Large intestine (tissue), 12 donors: ENCODE measurements at places on chromosomes 6 and 20.

- DNase-seq = no peak
These were observed 12.5 kb downstream of the ID1 start for GRCh38 chr20:31617432-31618104.

GRCh38 chr6:36389353-36389752, 1.9 kb upstream of the ETV7 start:
- no peak for DNase-seq

DNA sequence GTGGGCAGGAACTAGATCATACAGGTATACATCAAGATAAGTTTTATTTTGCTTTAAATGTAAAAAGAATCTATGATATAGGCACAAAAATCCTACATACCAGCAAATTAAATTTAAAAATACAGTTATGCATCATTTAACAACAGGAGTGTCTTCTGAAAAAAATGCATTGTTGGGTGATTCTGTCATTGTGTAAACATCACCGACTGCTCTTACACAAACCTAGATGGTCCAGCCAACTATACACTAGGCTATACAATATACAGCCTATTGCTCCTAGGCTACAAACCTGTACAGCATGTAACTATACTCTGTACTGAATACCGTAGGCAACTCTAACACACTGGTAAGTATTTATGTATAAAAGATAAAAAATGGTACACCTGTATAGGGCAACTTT, 139.4 kb downstream of the RNGTT start:
- no peak for DNase-seq

- DNase-seq = no peak
These were observed 46.3 kb downstream of the SCAND1 start for GRCh38 chr20:35908007-35908406.

DNA sequence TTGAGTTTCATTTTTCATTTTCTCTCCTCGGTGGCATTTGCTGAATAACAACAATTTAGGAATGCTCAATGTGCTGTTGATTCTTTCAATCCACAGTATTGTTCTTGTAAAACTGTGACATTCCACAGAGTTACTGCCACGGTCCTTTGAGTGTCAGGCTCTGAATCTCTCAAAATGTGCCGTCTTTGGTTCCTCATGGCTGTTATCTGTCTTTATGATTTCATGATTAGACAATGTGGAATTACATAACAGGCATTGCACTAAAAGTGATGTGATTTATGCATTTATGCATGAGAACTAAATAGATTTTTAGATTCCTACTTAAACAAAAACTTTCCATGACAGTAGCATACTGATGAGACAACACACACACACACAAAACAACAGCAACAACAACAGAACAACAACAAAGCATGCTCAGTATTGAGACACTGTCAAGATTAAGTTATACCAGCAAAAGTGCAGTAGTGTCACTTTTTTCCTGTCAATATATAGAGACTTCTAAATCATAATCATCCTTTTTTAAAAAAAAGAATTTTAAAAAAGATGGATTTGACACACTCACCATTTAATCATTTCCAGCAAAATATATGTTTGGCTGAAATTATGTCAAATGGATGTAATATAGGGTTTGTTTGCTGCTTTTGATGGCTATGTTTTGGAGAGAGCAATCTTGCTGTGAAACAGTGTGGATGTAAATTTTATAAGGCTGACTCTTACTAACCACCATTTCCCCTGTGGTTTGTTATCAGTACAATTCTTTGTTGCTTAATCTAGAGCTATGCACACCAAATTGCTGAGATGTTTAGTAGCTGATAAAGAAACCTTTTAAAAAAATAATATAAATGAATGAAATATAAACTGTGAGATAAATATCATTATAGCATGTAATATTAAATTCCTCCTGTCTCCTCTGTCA, 88.1 kb downstream of the SNAP25 start:
- DNase-seq = no peak

GRCh38 chr6:1963596-1963995, 281.8 kb downstream of the GMDS start:
- no peak for DNase-seq

DNA sequence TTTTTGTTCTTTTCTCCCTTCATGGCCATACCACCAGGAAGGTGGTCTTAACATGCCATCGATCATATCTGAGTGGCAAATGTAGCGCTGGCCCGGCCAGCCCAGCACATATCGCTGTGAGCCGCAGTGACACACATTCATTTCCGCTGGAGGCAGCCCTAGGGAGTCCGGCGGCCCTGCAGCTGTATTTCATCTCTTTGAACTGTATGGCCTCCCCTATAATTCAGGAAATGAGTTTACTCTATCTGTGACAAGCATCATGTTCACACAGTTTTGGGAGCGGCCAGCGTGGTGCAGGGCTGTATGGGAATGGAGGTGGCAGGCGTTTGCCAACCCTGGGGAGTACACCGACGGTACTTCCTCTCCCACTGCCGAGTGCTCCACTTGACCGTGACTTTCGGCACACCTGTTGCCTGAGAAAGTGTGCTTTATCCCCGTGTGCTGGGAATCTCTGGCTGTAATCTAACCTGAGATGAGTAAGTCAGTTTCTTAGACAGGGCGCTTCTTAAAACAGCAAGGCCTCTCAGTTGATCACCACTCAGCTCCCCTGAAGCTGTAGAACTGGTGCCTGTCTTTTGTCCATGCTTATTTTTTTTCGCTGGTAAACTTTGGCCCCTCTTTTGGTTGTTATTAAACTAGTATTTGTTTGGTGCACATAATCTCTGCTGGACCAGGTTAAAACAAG, 257.1 kb upstream of the TAB2 start:
- DNase-seq = peak; percentile 29

DNA sequence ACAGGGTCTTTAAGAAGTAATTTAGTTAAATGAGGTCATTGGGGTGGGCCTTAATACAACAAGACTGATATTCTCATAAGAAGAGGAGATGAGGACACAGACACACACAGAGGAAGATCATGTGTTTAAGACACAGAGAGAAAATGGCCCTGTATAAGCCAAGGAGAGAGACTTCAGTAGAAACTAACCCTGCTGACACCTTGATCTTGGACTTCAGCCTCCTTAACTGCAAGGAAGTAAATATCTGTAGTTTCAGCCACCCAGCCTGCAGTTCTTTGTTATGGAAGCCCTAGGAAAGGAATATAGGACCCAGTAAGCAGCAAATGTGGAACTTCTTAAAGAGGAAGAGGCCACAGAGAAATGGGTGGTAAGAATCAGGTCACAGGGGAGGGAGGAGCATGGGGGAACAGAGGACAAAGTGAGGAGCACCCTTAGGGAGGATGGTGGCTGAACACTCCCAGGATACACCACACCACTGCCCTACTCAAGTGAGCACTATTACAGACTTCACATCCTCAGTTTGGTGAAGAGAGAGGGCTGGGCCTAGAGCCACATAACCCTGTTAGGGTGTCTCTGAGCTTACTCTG, 762 bp downstream of the SIRPB1 start:
- DNase-seq = no peak

DNA sequence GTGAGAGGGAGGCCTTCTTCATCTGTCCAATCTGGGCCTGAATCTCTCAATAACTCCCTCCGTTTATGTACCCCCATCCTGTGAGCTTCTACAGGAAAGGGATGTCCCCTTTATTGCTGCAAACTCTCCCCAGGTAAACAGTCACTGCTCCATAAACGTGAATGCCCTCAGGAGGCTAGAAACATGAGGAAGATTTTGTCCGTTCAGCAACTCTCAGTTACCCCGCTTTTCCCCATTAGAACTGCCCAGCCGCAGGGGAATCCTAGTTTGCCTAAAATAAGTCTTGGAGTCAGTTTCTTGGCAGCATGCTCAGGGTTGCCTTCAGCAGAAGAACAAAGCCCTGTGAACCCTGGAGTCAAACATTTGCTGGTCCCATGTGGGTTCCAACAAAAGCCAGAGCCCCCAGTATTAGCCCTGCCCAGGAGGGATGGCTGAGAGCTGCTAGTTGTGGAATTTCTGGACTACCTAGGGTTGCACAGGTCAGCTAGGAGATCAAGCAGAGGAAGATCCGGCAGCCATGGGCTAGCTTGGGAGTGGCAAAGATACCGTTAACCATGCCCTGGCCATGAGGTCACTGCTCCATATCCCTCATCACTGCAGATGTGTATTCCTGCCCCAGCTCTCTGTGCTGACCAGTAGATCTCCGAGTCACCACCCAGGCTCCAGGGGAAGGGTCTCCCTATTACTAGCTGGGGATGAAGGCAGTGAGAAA, 640 bp downstream of the LRRN4 start:
- DNase-seq = no peak
